ENCODE measurements at places on chromosomes 3 and 15.

DNA sequence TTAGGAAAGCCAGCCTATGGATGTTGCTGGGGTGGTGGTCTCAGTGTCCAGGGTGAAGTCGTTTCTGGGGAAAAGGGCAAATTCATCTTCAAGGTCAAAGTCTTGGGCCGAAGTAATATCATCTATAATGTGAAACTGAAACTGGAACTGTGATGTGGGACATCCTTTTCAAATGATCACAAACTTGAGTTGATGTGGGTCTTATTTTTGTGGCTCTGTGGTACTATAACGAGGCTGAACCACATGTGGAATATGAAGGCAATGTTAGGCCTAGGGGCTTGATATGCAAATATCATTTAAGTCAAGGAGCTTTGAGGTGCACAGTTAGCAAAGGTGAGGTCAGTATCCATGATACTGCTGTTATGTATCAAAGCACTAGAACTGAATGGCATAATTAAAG, 1.5 kb upstream of the CD200R1L start:
- DNase-seq: no peak

DNA sequence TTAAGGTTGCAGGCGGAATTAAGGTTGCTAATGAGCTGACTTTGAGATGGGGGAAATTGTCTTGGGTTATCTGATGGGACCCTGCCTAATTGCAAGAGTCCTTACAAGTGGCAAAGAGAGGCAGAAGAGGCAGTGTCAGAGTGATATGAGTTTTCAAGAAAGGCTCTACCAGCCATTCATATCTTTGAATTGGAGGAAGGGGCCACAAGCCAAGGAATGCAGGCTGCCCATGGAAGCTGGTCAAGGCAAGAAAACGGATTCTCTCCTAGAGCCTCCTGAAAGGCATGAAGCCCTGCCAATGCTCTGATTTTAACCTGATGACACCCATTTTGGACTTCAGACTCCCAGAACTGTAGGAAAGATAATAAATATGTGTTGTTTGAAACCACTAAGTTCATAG, 20.6 kb upstream of the SMAD6 start:
- no peak for DNase-seq

- DNase-seq: no peak
These were observed 41.4 kb downstream of the DNASE1L3 start for GRCh38 chr3:58169371-58169770.

DNA sequence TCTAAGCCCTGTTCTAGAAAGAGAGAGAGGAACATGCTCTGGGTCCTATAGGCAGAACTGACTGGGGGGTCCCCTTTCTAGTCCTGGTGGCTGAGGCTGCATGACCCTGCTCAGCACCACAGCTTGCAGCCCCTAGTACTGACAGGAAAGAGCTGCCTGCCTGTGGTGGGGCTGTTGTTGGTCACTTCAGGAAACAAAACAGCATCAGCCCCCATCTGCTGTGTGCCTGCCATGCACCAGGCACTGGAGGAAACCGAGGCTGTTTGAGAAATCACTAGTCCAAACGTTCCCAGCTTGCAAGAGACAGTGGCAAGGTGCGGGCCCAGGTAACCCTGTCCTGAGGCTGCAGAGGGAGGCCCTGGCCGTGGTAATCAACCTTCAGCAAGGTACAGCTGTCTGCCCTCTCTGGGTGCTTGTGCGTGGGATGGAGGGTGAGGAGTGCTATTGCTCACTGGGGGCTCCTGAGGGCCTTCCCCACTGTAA, 90.6 kb downstream of the IQSEC1 start:
- no peak for DNase-seq
